Activated T-cell treated with anti-CD3 and anti-CD28 coated beads, Interleukin-2, amount 50 U/mL, for 72 hours (primary cell): ENCODE measurements at places on chromosomes 1 and 21.
A peak's percentile ranks its signal among the peaks of the same experiment; 100 is the strongest.

GRCh38 chr1:89089962-89090361 is 25.0 kb upstream of the GBP1 start:
- no peak for DNase-seq

- DNase-seq, result no peak
These were observed 356.6 kb upstream of the LYPLAL1 start for GRCh38 chr1:218817071-218817470.

- DNase-seq, result peak; percentile 49
These were observed 1.8 kb downstream of the TXNIP start for GRCh38 chr1:145994391-145995120.

GRCh38 chr1:205672970-205673369 is 7.3 kb downstream of the SLC45A3 start:
- DNase-seq, result no peak

DNA sequence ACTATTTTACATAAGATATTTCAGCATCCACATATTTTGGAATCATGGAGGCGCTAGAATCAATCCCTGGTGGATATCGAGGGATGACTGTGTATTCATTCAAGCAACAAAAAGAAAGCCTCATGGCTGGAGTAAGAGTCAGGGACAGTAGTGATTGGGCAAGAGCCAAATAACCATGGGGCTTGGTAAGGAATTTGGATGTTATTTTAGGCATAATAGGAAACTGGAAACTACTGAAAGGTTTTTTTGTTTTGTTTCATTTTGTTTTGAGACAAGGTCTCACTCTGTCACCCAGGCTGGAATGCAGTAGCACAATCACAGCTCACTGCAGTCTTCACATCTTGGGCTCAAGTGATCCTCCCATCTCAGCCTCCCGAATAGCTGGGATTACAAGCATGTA is 33.8 kb upstream of the EYA3 start:
- DNase-seq, result no peak

- DNase-seq, result no peak
These were observed 27.1 kb upstream of the GPR153 start for GRCh38 chr1:6288026-6288425.

GRCh38 chr1:23613191-23614031 is 54.1 kb upstream of the ID3 start:
- DNase-seq, result peak; percentile 68

GRCh38 chr21:25831300-25831960 is 96.7 kb downstream of the GABPA start:
- DNase-seq, result no peak

DNA sequence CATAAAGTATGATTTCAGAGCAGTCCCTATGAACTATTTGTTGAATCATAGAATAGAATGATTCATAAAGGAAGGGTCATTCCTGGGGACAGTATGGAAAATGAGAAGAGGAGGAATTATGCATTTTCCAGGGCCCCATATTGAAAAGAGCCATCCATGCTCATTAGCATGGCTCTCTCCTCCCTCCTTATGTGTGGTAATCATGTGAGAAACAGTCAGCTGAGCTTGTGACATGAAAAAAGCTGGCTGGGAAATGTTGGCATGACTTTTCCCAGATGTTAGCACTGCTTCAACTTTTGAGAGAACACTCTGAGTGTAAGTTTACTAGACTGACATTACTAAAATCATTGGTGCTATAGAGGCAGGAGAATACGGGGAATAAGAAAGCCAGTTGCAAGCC is 16.1 kb downstream of the TRIM67 start:
- no peak for DNase-seq

DNA sequence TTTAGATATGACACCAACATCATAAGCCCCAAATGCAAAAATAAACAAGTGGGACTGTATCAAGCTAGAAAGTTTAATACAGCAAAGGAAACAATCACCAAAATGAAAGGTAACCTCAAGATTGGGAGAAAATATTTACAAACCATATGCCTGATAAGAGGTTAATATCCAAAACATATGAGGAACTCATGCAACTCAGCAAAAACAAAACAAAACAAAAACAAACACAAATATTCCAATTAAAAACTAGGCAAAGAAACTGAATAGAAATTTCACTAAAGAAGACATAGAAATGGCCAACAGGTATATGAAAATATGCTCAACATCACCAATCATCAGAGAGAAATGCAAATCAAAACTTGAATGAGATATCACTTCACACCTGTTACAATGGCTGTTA is 116.5 kb upstream of the ATP1B1 start:
- no peak for DNase-seq

- no peak for DNase-seq
These were observed 76.7 kb upstream of the SCCPDH start for GRCh38 chr1:246647513-246647912.

- no peak for DNase-seq
These were observed 693.7 kb downstream of the MATN1 start for GRCh38 chr1:30029677-30030076.

GRCh38 chr1:68046885-68047658 is 3.4 kb downstream of the DIRAS3 start:
- DNase-seq, result no peak

DNA sequence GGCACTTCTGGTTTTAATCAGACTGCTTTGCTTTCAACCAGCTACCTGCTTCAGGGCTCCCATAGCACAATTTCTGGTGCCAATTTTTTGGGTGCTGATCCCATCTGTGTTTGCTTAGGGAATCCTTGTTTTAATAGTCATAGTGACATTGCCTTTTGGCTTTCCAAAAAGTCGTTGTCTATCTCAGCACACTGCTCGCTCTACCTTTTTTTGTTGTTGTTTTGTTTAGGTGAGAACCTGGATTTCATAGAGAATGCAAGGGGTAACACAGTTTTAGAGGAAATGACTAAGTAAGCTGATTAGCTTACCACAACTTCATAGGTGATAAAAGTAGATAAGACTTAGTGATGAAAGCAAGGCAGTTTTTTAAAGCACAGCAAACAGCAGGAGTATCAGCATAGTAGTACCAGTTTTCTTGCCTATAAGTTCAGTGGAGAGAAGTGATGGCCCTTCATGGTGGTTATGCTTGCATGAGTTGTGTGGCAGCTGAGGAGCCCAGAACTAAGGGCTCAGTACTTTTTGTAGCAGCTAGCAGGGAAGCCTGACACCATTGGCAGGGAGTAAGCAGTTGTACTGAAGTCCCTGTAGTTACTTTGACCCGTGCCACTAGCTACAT is 31.3 kb downstream of the NEK7 start:
- DNase-seq, result no peak

GRCh38 chr1:95467036-95467435 is 233.0 kb downstream of the RWDD3 start:
- DNase-seq, result no peak

GRCh38 chr21:34540206-34540605 is 28.2 kb upstream of the KCNE1 start:
- DNase-seq, result no peak

GRCh38 chr1:9866836-9867235 is 43.1 kb upstream of the CLSTN1 start:
- DNase-seq, result no peak

GRCh38 chr1:68120136-68120791 is 69.8 kb upstream of the DIRAS3 start:
- peak; percentile 17 for DNase-seq

DNA sequence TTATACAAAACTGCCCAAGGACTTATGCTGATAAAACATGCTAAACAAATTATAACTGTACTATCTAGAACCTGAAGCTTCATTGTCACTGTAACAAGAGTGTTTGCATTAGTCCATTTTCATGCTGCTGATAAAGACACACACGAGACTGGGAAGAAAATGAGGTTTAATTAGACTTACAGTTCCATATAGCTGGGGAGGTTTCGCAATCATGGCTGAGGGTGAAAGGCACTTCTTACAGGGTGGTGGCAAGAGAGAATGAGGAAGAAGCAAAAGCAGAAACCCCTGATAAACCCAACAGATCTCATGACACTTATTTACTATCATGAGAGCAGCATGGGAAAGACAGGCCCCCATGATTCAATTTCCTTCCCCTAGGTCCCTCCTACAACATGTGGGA is 100.4 kb downstream of the SPATA6 start:
- no peak for DNase-seq

DNA sequence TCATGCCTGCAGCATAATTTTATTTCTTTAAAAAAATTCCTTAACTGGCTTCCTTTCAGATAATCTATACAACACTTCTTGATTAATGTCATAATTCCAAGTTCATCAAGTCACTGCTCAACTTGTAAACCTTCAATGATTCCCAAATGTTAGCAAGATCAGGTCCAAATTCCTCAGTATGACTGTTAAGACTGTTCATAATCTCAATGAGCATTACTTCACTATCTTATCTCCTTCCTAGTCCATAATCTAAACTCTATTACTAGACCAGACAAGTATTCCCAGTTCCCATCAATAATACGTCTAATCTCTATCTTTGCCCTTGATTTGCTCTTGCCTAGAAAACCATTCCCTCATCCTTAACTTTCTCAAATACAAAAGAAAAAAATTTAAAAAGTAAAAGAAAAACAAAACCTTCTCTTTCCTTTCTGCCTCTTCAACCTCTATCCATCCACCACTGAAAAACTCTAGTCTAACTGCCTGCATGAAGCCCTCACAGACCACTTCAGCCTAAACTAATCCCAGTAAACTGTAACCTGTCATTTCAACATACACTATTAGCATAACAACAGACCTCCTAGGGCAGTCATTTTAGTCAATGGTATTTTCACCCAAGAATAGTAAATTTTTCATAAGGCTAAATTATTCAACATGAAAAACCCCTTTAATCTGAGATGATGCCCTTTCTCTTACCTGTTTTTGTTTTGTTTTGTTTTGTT is 15.5 kb downstream of the LUZP1 start:
- DNase-seq, result no peak

GRCh38 chr1:153532769-153533599 is 2.8 kb downstream of the S100A6 start:
- peak; percentile 81 for DNase-seq

GRCh38 chr1:40630488-40631223 is 34.8 kb downstream of the RIMS3 start:
- DNase-seq, result peak; percentile 37

- no peak for DNase-seq
These were observed 230.3 kb downstream of the C1orf94 start for GRCh38 chr1:34406833-34407539.

DNA sequence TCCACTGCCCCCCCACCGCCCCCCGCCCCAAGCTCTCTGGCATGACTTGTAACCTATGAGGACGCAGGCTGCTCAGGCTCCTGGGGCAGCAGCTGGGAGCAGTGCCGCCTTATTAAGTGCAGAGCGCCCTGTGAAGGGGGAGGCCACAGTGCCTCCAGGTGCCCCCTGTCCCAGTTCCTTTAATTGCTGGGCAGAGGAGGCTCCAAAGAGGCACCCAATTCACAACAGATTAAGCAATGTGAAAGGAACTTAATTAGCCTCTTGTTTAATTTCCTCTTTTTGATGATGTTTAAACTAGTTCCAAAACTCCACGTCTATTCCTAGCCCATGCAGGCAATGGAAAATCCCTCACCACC is 3.0 kb downstream of the RXFP4 start:
- DNase-seq, result no peak

DNA sequence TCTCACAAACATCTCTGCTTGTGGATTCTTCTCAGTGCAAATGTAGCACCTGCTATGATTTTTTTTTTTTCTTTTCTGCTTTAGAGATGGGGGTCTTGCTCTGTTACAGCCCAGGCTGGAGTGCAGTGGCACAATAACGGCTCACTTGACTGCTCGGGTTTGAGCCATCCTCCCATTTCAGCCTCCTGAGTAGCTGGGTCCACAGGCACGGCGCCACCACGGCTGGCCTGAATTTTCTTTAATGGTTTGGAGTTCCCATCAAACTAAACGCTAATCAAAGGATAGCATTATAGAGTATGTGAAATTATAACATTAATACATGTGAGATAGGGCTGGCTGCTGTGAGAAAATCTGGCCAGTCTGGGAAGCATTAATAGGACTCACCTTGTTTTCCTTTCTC is 7.2 kb upstream of the PTGER3 start:
- no peak for DNase-seq

DNA sequence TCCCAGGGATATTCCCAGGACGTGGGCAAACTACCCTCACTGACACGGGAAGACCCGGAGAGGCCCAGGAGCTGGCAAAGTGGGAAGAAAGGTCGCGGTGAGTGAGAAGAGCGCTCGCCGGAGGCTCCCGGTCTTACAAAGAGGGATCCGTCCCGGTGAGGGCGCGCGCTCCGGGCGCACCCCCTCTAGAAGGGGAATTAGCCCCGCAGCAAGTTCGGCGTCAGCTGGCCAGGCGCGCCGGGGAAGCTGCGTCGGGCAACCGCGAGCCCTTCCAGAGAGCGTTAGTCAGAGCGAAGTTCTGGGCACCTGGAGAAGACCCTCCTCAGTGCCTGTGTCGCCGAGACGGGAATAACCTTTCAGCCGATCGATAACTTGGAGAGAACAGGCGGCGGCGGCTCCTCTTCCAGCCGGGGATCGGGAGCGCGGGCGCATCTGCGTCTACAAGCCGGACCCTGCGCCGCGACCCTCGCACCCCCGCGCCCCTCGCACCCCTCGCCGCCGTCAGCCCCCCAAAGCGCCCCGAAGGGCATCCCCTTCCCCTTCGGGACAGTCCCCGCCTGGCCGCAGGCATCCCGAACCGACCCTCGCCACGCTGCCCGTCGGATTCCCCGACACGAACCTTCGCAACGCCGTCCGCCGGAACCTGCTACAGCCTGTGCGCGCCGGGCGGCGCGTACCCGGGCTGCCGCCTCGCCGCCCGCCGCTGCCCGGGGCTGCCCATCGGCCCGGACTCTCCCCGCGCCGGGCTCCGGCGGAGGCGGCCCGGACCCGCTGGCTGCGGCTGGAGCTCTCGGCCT is 485 bp downstream of the SIPA1L2 start:
- DNase-seq, result peak; percentile 35

- no peak for DNase-seq
These were observed 50.3 kb upstream of the TARBP1 start for GRCh38 chr1:234529095-234529949.

DNA sequence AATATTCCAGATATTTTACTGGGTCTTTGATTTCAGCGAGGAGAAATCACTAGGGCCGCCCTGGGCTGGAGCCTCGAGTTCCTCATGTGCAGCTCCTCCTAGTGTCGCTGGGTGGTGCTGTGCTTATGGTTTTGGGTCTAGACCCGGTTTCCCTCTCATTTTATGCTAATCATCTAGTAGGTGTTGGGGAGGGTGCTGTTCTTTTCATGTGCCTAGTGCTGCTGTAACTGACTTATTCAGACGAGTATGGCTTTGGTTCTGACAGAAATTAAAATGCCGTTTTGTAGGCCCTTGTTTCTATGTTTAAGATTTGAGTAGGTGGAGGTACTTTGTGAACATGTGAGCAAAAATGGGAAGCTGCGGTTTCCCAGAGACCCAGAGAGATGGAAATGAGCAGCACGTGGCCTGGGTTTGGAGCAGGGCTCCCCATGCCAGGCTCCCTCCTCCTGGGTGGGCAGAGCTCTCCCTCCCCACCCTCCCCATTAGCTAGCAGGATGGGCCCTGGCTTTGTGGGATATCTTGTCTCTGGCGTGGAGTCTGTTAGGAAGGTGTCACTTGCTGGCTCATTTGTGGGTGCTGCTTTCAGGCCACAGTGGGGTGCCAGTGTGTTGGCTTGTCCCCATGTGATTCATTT is 74.0 kb upstream of the GPR88 start:
- peak; percentile 64 for DNase-seq

DNA sequence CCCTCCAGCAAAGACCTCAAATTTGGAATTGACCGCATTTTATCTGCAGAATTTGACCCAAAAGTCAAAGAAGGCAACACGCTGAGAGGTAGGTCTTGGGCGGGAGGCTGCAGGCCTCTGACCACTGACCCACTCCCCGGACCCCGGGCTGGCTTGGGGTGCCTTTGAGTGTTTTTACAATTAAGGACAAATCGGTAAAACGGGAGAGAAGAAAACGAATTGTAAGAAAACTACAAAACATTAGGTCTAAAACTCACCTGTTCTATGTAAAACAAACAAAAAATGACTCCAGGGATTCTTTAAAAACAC is 1.1 kb downstream of the HLX start:
- no peak for DNase-seq

- no peak for DNase-seq
These were observed 147.0 kb downstream of the NRIP1 start for GRCh38 chr21:14917762-14918161.
